ENCODE measurements at places on chromosomes 13 and 19.

DNA sequence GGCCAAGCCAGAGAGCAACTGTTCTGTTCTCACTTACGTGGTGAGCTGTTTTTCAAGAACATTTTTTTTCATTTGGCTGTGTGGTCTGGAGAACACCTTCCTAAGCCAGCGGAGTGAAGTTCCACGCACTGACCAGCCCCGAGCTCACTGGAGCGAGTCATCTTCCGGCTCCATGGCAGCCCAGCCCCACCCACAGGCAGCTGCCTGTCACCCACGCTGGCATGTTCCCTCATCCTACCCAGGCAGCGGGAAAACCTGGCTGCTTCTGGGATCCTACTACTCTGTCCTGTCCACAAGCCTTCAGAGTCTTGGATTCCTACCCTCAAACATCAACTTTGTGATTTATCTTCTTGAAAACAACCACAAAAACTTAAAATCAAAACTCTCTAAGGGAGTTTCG, 76.2 kb downstream of the GGACT start:
- peak; percentile 20 for DNase-seq

GRCh38 chr13:50805805-50806204, 37.7 kb downstream of the DLEU7 start:
- DNase-seq = peak; percentile 11

DNA sequence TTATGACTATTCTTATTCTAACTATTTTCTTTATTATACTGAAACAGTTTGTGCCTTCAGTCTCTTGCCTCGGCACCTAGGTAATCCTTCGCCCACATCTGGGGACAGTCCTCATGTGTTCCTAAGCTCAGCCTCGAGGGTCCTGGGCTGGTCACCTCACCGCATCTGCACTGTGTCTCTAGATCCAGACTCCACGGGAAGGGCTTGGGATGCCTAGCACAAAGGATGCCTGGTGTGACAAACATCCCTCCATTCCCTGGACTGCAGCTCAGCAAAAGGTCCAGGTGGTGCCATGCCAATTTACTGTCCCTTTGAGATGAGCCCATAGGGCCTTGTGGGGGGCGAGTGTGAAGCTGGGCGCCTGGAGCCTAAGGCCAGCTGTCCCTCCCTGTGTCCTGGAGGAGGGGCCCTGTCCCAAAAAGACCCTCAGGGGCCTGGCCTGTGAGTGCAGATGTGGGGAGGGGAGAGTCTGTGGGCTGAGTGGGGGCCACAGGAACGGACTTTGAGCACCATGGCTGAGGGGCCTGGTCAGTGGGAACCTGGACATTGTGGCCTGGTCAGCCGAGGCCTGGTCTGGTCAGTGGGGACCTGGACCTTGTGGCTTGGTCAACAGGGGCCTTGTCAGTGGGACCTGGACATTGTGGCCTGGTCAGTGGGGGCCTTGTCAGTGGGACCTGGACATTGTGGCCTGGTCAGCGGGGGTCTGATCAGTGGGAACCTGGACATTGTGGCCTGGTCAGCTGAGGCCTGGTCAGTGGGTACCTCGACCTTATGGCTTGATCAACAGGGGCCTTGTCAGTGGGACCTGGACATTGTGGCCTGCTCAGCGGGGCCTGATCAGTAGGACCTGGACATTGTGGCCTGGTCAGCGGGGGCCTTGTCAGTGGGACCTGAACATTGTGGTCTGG, 45.1 kb upstream of the TPM4 start:
- DNase-seq = no peak

DNA sequence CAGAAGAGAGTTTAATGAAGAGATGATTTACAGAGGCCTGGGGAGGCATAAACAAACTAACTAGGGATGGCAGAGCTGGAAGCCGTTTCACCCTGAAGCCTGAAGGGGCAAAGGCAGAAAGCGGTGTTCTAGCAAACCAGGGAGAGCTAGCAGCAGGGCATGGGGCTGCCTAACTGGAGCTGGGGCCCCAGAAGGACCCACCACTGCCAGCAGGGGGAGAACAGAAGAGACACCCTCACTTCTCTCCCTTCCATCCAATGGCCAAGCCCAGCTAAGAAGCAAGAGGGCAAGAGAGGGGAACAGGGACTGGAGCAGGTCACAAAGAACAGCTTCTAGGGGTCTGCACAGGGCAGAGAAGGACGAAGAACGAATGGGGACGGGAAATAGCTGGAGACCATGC, 195.5 kb downstream of the KATNAL1 start:
- peak; percentile 19 for DNase-seq

GRCh38 chr19:35142606-35143230, 337 bp upstream of the FXYD7 start:
- peak; percentile 63 for DNase-seq

GRCh38 chr13:108226184-108226583, 8.0 kb downstream of the ABHD13 start:
- no peak for DNase-seq

- DNase-seq = no peak
Measured at GRCh38 chr13:111304041-111304544, 16.3 kb upstream of the TEX29 start.

DNA sequence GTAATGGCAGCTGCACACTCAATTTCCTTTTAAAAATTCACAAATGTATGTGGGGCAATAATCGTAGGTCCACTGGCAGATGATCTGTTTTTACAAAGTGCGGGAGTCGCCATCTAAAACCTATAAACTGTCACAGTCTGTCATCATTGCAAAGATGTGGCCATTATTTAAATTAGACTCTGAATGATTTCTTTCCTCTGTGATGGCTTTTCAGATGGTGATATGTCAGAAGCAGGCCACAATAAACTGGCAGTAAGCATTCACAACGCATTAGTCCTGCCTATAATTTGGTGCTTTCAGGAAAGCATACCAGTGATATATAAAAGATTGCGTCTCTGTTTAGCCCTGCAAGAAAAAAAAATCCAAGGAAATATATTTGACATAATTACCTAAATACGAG, 226.8 kb downstream of the TBC1D4 start:
- DNase-seq = no peak

All from foreskin fibroblast (primary cell).